Upper lobe of right lung (tissue), 1 donor: ENCODE measurements at places on chromosomes 4 and X. TPM values are rescaled to one million over a fixed set of nuclear protein-coding genes. Genes with fewer than 3 reads are reported as not detected.

GRCh38 chr4:141177171-141177570 is 43.5 kb upstream of the ZNF330 start:
- no peak overlapping the region for H3K27ac ChIP-seq
- DNase-seq: no peak
- no peaks in the 10 kb centered on the region for H3K27me3 ChIP-seq
- H3K36me3 ChIP-seq: no peaks in the 10 kb centered on the region
- no peaks in the 10 kb centered on the region for H3K4me1 ChIP-seq

DNA sequence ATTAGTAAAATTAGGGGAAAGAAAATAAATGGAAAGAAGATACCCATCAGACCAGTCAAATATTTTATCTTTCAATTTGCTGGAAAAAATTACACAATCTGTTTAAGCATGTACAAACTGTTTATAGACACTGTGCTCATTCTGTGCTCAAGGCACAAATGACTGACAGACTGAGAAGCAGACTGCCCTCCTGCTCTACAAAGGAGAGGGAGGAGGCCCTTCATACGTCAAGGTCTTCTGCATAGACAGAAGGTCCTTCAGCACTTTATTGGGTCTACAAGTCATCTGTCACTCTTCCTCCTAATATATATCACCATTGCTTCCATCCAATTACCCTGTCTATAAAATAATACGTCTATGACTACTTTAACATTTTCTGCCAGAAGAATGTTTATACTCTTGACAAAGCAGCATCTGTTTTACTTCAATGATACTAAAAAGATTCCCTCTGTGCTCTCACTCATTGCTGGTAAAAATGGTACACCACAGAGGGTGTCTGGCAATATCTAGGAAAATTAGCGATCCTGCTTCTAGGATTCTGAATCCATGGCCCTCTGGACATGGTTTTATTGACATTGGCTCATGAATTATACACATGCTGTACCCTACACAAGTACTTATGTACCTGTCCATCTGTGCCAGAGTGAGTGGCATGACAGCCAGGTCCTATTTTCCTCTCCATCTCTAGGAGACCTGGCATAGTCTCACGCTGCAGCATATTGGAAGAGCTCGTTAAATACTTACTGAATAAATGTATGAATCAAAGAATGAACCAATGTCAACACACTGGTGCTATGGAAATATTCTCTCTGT is 11.3 kb downstream of the SLC10A6 start:
- H3K4me1 ChIP-seq: no peaks in the 10 kb centered on the region
- no peaks in the 10 kb centered on the region for H3K36me3 ChIP-seq
- H3K27me3 ChIP-seq: no peaks in the 10 kb centered on the region

DNA sequence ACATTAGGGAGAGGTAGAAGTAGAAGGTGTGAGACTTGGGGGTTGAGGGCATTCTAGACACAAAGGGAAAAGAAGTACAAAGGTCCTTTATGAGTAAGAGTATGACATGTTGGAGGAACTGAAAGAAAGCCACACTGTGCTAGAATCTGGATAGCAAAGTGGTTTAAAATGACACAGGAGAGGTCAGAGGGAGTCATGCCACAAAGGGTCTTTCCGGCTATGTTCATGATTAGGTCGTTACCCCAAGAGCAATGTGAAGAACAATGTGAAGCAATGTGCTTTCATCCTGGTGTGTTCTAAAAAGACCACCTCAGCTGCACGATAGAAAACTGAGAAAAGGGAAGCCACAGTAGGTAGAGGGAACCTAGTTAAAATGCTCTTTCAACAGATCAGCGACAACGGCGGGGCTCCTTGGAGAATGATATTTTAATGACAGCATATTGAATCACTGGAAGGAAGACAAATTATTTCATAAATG is 29.2 kb downstream of the SMIM14 start:
- no peak overlapping the region for H3K4me3 ChIP-seq
- no peak overlapping the region for H3K27ac ChIP-seq
- H3K36me3 ChIP-seq: peaks cover 14% of the 10 kb centered on the region
- H3K4me1 ChIP-seq: no peaks in the 10 kb centered on the region
- H3K27me3 ChIP-seq: no peaks in the 10 kb centered on the region

GRCh38 chrX:148316446-148316845 is 184.0 kb upstream of the AFF2 start:
- no peaks in the 10 kb centered on the region for H3K36me3 ChIP-seq
- H3K4me1 ChIP-seq: no peaks in the 10 kb centered on the region
- no peaks in the 10 kb centered on the region for H3K27me3 ChIP-seq

RHOXF1 gene
- 0.72 TPM for total RNA-seq
